Activated T-cell treated with anti-CD3 and anti-CD28 coated beads for 24 hours (primary cell): ENCODE measurements at places on chromosomes 1 and 21.

DNA sequence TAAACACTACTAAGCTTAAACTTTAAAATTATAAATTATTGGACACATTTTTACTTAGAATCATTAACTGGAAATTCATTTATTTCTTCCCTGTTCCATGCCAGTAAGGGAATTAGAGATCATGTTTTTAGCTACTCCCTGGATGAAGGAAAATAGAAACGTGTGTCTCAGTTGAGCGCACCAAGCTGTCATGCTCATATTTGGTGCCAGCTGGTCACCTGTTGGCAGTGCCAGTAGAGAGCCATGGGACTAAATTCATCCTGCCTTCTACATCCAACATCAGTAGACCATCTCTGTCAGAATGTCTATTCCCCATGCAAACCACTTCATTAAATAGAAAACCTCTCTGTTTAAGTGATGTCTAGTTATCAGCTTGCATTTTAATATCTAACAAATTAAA, 17.4 kb upstream of the SLC22A15 start:
- DNase-seq, result no peak

DNA sequence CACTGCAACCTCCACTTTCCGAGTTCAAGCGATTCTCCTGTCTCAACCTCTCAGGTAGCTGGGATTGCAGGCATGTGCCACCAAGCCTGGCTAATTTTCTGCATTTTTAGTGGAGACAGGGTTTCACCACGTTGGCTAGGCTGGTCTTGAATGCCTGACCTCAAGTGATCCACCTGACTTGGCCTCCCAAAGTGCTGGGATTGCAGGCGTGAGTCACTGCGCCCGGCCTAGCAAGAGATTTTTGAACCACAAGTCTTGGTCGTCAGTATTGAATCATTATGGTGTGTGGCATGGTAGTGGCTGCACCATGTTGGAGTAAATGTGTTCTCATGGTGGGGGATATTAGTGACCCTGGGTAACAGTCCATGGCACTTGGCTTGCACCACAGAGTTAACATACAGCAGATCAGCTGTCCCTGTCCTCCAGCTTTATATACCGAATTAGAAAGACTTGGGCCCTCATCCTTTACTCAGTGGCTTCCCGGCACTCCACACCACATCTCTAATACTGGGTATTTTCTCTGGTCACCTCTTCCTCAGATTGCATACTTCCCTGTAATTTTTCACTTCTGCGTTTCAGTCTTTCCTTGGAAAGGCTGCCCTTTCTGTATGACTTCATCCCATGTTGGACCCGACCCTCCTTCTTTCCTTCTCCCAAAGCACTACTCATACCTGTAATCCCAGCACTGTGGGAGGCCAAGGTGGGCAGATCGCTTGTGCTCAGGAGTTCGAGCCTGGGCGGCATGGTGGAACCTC, 25.1 kb downstream of the AK4 start:
- no peak for DNase-seq

GRCh38 chr1:70528590-70529333, 117.7 kb downstream of the CTH start:
- no peak for DNase-seq

- peak; percentile 1 for DNase-seq
These were observed 509 bp downstream of the GDAP2 start for GRCh38 chr1:117928881-117929342.

DNA sequence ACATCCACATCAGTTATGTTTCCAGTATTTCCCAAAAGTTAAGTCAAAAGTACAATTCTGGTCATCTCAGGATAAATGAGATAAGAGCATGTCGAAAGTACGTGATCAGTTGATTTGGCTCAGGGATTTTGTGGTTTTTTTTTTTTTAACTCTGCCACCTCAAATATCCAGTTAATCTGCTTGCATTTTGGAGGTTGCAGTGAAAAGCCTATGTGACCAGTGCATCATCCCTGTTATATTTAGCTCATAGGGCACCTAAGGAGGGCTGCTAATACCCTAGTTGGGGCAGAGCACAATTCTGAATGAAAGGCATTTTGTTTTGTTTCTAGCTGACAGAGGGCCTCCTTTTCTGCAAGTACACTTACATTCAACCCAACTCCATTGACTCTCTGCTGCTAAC, 31.7 kb upstream of the RGS16 start:
- DNase-seq, result no peak

- DNase-seq, result no peak
These were observed 77.0 kb downstream of the ZZZ3 start for GRCh38 chr1:77605246-77606026.

DNA sequence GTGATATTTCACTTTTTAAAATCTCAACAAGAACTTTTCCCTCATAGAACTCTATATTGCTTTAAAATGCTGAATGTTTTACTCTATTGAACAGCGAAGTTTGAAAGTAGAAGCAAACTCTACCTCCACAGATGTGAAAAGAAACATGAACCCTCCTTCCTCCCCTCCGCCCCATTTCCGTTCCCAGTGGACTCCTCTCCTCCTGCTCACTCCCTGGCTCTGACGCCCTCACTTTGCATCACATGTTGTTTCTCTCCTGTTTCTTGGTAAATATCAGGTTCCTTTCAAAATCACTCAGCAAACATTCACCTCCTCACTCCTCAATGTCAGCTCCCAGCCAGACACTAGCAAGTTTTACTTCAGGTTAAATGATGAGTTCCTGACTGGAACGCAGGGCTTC, 34.6 kb downstream of the KCNH1 start:
- no peak for DNase-seq

- DNase-seq, result no peak
These were observed 127.4 kb upstream of the DEPDC1 start for GRCh38 chr1:68624233-68624632.

- DNase-seq, result no peak
These were observed 1256.9 kb downstream of the BRINP3 start for GRCh38 chr1:189220750-189221149.

DNA sequence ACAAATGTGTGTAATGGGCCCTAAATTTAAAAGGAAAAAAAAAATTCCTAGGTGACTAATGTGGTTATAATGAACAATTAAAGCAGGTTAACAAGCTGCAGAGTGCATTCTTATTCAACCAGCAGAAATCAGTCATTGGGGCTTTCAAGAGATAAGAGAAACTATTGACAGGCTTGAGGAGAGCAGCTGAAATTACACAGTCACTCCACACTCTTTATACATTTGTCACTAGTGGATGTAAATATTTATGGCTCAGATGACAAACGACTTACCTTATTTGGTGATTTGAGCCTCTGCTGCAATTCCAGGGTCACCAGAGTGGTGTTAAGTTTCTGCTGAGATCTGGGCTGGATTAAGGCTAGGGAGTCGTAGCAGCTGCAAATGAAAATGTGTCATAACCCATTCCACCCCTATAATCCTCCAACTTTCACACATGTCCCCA, 896.3 kb downstream of the TTLL7 start:
- no peak for DNase-seq

- no peak for DNase-seq
These were observed 9.5 kb downstream of the ERG start for GRCh38 chr21:38488640-38489270.

DNA sequence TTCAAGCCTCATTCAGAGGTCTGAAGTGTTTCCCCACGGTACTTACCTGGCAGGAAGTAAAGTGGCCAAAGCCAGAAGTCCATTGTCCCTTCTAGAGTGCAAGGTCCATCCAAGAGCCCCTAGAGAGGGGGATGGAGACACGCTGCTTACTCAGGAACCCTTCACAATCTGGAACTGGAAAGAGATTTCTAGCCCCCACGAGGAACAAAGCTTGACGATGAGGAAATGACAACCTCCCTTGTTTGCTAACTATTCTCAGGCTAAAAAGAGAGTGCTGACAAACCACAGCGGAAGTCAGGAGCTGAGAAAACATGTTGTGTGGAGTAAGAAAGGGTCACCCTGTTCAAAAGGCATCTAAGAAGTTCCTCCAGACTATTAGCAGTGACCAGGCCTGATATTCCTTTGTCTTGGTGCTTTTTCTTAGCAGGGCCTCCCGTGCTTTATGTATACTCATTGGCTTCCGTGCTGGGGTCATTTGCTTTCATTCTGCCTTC, at the start of gene FCMR:
Gene FCMR (minus strand): TSS at position 170 of the 494 bp plus-strand sequence. CDS start 87 bp downstream, at position 83.
- DNase-seq, result no peak

DNA sequence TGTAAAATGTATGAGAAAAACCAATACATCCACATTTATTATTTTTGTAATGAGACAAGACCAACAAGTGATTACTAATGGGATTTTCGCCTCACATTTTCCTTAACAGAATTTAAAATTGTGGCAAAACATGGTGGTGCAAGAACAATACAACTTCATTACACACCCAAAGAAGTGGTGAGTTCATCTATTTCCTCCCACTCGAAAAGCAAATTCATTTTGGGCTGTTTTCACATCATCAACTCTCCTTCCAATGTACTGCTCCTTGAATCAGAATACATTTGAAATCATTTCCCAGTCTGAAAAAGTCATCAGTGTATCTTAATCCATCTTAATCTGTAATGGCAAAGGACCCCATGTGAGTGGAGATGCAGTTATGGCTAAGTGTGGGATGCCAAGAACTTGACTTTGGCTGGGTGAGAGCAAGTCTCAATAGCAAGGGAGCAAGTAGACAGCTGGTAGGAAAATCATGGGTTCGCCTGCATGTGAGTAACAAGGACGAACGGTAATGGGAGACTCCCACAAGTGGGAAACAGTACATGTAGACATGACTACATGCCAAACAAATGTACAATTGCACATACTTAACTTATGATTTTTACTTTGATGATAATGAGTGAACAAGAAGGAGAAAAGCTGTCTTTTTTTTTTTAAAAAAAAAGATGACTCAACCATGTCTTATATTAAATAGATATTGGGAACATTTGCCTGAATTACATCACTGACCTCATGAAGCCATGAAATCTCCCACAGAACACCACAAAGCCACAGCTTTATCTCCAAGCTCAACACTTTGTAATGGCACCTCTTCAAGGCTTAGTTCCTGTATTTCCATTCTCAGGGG, 46.0 kb downstream of the RUNX1 start:
- no peak for DNase-seq

- no peak for DNase-seq
These were observed 141.0 kb downstream of the SDCCAG8 start for GRCh38 chr1:243396876-243397275.

DNA sequence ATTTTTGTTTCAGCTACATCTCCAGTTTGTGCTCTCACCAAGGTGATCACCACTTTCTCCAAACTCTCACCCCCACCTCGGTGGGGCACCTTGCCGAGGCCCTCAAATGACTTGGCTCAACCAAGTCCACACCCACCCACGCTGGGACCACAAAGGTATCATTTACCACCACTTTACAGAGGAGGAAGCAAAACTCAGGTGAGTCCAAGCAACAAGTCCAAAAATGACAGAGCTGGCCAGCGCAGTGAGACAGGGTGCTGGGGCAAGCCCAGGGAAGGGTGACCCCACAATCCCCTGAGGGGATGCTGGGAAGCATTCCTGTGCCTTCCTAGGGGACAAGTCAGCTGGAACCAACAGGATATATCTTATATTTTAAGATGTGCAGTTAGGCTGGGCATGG, 24.7 kb downstream of the SSBP3 start:
- no peak for DNase-seq

DNA sequence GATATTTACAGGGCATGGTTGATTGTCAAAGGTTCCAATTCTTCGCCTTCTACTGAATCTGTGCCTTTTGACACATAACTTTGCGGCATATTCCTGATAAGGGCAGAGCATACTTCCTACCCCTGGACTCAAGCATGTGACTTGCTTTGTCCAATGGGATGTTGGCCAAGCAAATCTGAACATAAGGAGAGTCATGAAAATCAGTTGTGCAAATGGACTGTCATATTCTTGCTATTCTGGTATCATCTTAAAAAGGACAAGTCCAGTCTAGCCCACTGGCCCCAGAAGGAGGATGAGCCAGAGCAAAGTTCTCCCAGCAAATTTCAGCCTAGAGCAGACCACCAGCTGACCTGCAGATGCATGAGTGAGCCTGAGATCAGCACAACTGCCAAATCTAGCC, 41.0 kb upstream of the MUTYH start:
- no peak for DNase-seq

DNA sequence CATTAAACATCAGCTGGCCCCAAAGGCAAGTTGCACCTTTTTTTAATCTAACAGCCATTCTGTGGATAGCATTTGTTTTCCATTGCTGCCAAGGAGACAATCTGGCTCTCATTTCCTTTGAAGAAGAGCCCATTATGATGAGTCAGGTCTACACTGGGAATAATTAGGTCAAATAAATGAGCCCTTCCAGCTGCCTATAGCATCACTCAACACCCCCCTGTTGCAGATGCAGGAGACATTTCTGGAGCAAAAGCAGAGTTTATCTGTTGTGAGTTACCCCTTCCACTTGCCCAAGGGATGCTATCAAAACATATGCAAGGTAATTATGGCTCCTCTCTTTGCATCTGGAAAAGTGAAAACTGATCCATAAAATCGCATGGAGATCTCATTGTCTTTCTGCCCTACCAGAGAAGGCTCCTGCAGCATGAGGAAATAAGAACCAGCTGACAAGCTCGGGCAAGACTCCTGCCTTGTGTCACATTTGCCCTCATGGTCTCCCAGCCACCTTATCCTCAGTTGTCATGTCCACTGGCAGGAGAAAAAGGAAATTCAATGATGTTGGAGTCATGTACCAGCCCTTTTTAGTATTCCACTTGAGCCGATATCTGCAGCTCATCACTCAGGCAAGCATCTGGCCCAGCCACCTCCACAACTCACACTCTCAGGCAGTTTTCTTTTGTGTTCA, 135.9 kb downstream of the SLC30A10 start:
- DNase-seq, result no peak

DNA sequence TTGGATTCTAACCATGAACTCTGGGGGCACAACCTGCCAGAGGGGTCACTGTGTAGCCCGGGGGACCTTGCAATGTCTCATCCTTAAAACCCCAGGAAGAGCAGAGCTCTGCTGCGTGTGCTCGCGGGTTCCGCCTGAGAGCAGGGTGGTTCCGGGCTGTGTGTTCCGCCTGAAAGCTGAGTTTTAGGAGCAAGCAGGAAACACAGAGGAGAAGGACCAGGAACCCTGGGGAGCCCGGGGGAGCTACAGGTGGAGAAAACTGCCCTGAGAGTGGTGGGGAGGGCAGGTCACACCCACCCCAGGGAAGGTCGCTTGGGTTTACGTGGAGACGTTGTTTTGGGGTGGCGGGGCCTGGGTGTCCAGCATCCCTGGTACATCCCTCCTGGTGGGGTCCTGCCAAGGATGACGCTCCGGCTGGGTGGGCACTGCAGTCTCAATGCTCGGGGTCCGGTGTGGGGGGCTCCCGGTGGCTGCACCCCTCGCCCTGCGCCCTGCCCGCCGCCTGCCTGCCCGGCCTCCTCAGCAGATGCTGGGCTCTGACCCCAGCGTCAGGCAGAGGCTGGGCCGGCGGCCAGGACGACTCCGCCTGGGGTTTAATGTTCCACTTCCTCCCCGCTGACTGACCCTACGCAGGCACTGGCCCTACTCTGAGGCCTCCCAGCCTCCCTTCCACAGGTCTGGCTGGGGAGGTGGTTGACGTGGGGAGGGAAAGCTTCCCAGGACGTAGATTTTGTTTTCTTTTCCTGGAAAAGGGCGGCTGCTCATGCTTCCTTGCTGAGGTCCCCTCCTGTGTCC, 17.3 kb upstream of the C1orf159 start:
- no peak for DNase-seq
